Natural killer cell treated with Interleukin-12 subunit alpha and Interleukin-12 subunit beta and Interleukin-15 and Interleukin-18, amount 100 ng/mL, for 72 hours (primary cell): ENCODE measurements at places on chromosomes 5 and 9.

- no peak for DNase-seq
These were observed 53.2 kb downstream of the ZNF474 start for GRCh38 chr5:122182491-122182921.

GRCh38 chr5:95711501-95712346 is 19.4 kb upstream of the RHOBTB3 start:
- no peak for DNase-seq

GRCh38 chr5:39578887-39579497 is 154.2 kb upstream of the DAB2 start:
- DNase-seq: no peak

DNA sequence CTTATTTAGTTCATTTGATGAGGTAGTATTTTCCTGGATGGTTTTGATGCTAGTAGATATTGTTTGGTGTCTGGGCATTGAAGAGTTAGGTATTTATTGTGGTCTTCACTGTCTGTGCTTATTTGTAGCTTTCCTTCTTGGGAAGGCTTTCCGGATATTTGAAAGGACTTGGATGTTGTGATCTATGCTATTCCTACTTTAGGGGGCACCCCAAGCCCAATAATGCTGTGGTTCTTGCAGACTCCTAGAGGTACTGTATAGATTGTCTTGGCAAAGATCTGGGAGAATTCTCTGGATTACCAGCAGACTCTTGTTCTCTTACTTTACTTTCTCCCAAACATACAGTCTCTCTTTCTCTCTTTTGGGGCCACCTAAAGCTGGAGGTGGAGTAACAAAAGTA is 315.7 kb downstream of the MAT2B start:
- no peak for DNase-seq

DNA sequence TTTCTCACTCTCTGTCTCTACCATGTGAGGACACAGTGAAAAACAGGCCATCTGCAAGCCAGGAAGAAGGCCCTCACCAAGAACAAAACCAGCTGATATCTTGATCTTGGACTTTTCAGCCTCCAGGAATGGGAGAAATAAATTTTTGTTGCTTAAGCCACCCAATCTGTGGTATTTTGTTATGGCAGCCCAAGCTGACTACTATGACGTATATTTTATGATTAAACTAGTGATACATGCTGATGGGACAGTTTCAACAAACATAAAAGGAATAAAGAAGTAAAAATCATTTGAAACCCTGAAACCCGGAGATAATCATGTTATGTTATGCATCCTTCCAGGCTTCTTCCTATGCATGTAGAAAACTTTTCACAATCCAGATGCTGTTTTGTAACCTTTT is 71.5 kb upstream of the ERBIN start:
- DNase-seq: no peak

DNA sequence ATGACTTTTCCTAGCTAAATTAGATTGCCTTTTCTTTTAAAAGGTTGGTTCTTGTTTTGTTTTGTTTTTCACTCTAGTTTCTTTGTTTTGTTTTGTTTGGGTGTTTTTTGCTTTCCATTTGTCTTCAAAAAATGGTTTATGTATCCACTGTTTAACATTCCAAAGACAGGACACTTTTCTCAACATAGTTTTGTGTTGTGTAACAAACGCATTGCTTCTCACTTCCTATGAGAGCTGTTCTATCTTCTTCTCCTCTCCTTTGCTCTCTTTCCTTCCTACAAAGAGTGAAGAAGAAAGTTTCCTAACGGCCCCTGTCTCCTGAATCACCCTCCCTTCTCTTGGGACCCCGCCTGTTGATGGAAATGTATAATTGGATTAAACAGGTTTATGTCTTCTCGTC is 539.7 kb downstream of the ACTL7B start:
- DNase-seq: no peak

- no peak for DNase-seq
These were observed 292.9 kb upstream of the PUM3 start for GRCh38 chr9:3136686-3137346.

GRCh38 chr5:159990506-159990905 is 18.4 kb upstream of the TTC1 start:
- DNase-seq: no peak

GRCh38 chr5:55104036-55104772 is 1.8 kb downstream of the GZMA start:
- no peak for DNase-seq

DNA sequence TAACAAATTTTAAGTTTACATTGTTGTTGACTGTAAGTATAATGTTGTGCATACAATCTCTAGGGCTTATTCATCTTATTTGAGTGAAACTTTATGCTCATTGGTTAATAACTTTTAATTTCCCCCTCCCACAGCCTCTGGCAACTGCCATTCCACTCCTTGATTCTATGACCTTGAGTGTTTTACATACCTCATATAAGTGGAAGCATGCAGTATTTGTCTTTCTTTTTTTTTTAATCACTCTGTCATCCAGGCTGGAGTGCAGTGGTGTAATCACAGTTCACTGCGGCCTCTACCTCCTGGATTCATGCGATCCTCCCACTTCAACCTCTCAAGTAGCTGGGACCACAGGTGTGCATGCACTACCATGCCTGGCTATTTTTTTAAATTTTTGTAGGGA is 83.9 kb downstream of the KCTD16 start:
- no peak for DNase-seq

GRCh38 chr9:38415856-38416255 is 8.4 kb downstream of the IGFBPL1 start:
- no peak for DNase-seq

DNA sequence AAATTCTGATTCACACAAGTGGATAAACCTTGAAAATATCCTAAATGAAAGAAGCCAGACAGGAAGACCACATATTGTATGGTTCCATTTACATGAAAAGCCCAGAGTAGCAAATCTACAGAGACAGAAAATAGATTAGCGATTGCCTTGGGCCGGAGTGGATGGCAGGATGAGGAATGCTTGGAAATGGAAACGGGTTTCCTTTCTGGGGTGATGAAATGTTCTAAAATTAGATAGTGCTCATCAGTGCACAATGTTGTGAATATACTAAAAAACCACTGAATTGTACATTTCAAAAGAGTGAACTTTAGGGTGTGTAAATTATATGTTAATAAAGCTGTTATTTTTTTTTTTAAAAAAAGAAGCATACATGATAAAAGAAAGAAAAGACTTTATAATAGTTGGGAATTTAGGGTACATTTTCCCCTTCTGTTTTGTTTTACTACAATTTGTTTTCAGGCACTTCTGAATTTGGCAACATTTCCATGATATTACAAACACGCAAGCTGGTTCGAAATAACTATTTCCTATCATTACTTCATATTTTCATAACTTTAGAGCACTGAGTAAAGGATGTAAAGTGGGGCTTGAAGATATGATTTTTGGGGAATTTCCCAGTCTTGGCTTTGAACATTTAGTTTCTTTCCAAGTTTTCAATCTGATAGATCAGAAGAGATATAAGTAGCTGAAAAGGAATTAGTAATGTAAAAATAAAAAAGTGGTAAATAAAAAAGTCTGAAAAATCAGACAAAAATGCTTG is 23.9 kb downstream of the SLC35A4 start:
- DNase-seq: no peak

GRCh38 chr5:174951151-174951780 is 226.9 kb downstream of the MSX2 start:
- DNase-seq: peak; percentile 70

- no peak for DNase-seq
These were observed 70.0 kb downstream of the ZNF354C start for GRCh38 chr5:179130101-179130681.

- DNase-seq: no peak
These were observed 134.4 kb upstream of the IER5L start for GRCh38 chr9:129312251-129313122.

GRCh38 chr5:107616213-107616612 is 54.5 kb downstream of the EFNA5 start:
- no peak for DNase-seq

DNA sequence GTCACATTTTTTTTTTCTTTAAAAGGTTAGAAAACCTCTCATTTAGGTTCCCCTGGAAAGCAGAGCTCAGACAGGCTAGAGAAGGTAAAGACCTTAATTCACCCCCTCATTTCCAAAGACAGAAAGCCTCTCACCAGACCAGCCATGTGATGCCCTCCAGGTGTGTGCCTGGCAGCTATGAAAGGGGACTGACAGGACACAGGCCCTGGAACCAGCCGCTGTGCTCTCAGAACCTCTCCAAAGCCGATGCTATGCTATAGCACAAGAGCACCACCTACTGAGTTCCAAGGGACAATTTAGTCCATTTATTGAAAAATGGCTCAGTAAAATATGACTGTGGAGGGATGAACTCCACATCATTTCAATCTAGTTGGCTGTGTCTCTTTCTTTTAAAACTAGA is 48.8 kb downstream of the FANCC start:
- no peak for DNase-seq

GRCh38 chr9:95302479-95302878 is 15.0 kb downstream of the FANCC start:
- DNase-seq: no peak

DNA sequence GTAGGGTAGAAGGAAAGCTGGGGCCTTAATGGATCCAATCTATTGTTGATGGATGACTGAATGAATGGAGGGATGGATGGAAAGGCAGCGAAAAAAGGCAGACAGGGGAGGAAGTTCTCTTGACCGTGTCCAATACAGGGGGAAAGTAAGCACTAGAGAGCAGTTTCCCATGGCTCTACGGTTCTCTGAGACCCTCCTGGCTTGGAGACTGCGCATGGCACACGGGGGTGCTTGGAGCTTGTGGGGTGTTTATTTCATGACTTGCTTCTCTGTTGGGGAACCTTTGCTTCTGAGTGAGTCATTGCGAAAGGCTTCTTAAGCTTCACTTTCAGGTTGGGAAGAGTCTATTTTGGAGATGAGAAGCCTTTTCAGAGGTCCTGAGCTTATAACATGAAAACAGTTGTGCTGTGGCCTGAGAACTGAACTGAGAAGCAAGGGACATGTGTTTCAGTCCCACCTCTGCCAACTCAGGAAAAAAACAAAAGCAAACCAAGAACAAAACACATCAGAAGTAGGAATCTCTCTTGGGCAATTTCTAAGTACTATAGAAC is 12.8 kb upstream of the TEX48 start:
- no peak for DNase-seq

DNA sequence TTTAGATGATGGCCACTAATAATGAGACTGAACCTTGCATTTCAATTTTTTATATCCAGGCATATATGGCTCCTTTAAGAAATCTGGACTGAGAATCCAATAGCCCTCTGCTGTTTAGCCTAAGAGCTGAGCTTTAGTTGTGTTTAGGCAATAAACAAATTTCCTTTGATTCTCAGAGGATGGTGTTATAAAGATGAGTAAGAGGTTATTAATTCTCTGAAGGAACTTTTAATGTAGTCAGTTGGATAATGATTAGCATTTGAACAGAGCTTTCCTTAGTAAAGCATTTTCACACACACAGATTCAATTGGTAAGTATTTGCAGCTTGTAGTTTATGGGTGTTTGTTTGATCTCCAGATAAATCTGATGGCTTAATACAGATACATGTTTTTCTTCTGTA is 149.6 kb downstream of the PRR16 start:
- no peak for DNase-seq

DNA sequence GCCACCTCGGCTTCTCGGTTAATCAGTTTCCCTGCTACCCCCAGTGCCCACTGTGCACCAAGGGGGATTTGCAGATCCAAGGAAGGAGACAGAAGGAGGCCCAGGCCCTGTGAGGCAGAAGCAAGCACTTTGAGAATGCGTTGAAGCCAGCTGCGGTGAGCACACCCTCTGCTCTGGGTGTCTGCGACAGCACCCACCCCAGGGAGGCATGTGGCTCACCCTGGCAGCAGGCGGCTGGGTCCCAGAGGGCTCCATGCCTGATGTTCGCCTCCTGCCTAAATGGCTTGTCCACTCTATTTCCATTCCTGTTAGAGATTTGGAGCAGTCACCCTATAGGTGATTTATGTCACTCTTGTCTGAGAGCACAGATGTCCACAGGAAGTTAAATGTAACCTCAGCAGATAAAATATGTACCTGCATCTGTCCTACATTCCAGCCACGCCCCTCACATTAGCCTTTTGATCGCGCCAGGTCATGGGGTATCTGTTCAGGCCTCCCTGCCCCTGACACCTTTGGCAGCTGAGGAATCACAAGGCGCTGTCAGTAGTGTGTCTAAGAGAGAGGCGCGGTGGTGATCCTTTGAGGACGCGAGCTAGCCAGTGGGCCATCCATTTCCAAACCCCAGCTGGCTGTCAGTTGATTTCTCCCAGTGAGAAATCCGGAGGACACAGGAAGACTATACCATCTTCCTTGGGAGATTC is 28.1 kb downstream of the PTGES2 start:
- DNase-seq: no peak

DNA sequence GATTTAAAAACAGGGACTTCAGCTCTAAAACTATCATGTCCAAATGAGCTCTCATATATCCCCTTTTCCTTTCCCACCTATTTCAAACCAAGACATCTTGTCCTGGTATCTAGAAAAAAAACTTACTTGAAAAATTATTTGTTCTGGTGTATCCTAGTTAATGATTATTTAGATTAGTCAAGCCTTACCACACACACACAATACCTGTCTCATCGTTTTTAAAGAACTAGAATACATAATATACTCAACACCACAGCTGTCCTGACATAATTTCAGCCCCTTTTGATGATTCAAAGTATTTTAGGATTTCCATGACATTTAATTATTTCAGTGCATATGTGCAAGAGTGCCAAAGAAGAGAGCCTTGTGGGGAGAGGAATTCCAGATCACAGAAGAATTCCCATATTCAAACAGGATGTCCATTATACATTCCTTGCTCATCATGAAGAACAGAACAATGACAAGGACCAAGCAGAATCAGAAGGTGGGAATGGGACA is 233.7 kb downstream of the SMARCA2 start:
- DNase-seq: no peak

DNA sequence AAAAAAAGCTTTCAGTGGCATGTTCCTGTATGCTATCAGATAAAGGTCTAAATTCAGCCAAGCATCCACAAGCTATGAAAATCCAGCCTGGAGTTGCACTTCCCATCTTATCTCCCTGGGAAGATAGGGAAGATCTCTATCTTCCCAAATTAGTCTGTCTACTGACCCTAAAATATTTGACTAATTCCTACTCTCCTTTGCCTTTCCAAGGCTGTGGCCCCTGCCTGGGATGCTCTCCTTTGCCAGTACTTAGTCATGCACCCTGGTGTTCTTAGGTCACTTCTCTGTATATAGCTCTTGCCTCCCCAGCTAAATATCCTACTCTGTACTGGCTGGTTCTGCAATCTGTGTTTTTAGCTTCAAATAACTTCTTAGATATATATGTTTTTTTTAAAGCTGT is 44.0 kb upstream of the PLPP1 start:
- DNase-seq: no peak

GRCh38 chr9:127078988-127079387 is 43.4 kb downstream of the ANGPTL2 start:
- DNase-seq: no peak

- DNase-seq: no peak
These were observed 166.3 kb downstream of the MPDZ start for GRCh38 chr9:13113216-13113615.

GRCh38 chr5:166433679-166434078 is 1857.8 kb upstream of the WWC1 start:
- DNase-seq: no peak

- DNase-seq: no peak
These were observed 854.3 kb upstream of the DMAC1 start for GRCh38 chr9:8653855-8654254.
